ENCODE measurements at places on chromosomes 12 and 14. TPM values are rescaled to one million over a fixed set of nuclear protein-coding genes. Genes with fewer than 3 reads are reported as not detected.

The TBX3 gene
- total RNA-seq = 1.2 TPM

The SLC6A15 gene
- 3.8 TPM for total RNA-seq

The RNASE1 gene
- 0.39 TPM for total RNA-seq

The TAS2R30 gene
- 7.0 TPM for total RNA-seq

The IFNG-AS1 gene
- not detected for total RNA-seq

The CAPS2 gene
- total RNA-seq = 1.6 TPM

The CRIP1 gene
- 5.5 TPM for total RNA-seq

The PFDN5 gene
- 210 TPM for total RNA-seq

The ADAMTS20 gene
- not detected for total RNA-seq

The AICDA gene
- total RNA-seq = not detected

The P2RX2 gene
- not detected for total RNA-seq

The LRRC9 gene
- total RNA-seq = not detected

The COX8C gene
- total RNA-seq = 0.39 TPM

The KRT82 gene
- not detected for total RNA-seq

The EXOC5 gene
- 63.4 TPM for total RNA-seq

The PCED1B gene
- total RNA-seq = under 0.01 TPM

The E2F7 gene
- total RNA-seq = 3.8 TPM

The NXPH4 gene
- total RNA-seq = not detected

The EFS gene
- total RNA-seq = 43.8 TPM

The SDR9C7 gene
- not detected for total RNA-seq

The TAS2R46 gene
- total RNA-seq = 2.5 TPM

The PROX2 gene
- not detected for total RNA-seq

The IKZF4 gene
- total RNA-seq = 2.1 TPM

The PLEKHA5 gene
- total RNA-seq = 29.4 TPM

The PIK3C2G gene
- total RNA-seq = 7.1 TPM

The EVL gene
- total RNA-seq = 38.5 TPM

The TROAP gene
- 7.6 TPM for total RNA-seq

The RFX4 gene
- not detected for total RNA-seq

The ZBTB25 gene
- total RNA-seq = 4.7 TPM

The NR4A1 gene
- total RNA-seq = 1.6 TPM

The TMPRSS12 gene
- under 0.01 TPM for total RNA-seq

The PDE6H gene
- not detected for total RNA-seq

The CDC42BPB gene
- 85.7 TPM for total RNA-seq

The CCDC184 gene
- not detected for total RNA-seq

The KRT6B gene
- 2.9 TPM for total RNA-seq

The PRPH gene
- total RNA-seq = not detected

The TMEM106C gene
- 17.7 TPM for total RNA-seq

The SMARCC2 gene
- 43.6 TPM for total RNA-seq

The VTI1B gene
- 55.0 TPM for total RNA-seq

The PTPN21 gene
- 33.8 TPM for total RNA-seq

The PPP2R3C gene
- total RNA-seq = 11.4 TPM

The DCN gene
- 27.7 TPM for total RNA-seq

The CEP170B gene
- total RNA-seq = 34.6 TPM

The STRAP gene
- total RNA-seq = 102 TPM

The POTEM gene
- total RNA-seq = not detected

The DHH gene
- total RNA-seq = not detected

The PA2G4 gene
- 96.2 TPM for total RNA-seq

The MYF6 gene
- total RNA-seq = not detected

The TRAFD1 gene
- total RNA-seq = 31.8 TPM

The CMA1 gene
- total RNA-seq = not detected

The KRT6C gene
- 6.3 TPM for total RNA-seq
